ENCODE measurements at places on chromosomes 2 and 18. TPM values are rescaled to one million over a fixed set of nuclear protein-coding genes. Genes with fewer than 3 reads are reported as not detected.

DNA sequence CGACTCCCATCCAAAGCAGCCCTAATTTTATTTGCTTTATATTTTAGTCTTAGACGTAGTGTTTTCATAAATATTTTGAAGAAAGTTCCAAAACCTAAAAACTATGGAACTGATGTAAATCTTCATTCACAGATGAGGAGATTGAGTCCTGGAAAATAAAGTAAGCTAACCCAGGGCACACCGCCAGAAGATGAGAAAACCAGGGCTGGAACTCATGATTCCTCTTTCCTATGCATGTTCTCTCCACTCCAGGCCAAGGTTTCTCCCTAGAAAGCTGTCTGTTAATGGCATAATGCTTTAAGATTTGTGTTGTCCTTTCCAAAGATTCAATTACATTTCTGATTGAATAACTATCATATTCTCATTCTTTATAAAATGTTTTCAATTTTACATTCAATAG, 78.4 kb upstream of the ZC3H15 start:
- DNase-seq = peak; percentile 70

- DNase-seq = peak; percentile 17
Measured at GRCh38 chr2:222440673-222441422, 16.5 kb downstream of the SGPP2 start.

- DNase-seq = no peak
Measured at GRCh38 chr2:159129824-159130223, 156.7 kb downstream of the WDSUB1 start.

GRCh38 chr2:98623657-98624056, 15.3 kb downstream of the UNC50 start:
- DNase-seq = peak; percentile 33

DNA sequence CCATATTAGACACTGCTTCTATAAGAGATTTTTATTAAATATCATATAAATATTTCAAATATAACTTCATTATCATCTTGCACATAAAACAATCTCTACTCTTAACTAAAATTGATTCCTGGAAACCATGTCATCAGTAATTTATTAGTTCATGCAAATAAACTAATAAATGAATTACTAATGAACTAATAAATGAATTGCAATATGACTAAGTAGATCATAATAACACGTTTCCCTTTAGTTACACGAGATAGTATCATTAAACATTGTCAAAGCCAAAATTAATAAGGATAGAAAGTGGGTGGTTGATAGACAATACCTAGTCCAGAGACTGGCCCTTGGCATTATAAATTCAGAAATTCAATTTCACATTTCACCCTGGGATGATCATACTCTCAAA, 26.1 kb downstream of the METTL4 start:
- DNase-seq = no peak

DNA sequence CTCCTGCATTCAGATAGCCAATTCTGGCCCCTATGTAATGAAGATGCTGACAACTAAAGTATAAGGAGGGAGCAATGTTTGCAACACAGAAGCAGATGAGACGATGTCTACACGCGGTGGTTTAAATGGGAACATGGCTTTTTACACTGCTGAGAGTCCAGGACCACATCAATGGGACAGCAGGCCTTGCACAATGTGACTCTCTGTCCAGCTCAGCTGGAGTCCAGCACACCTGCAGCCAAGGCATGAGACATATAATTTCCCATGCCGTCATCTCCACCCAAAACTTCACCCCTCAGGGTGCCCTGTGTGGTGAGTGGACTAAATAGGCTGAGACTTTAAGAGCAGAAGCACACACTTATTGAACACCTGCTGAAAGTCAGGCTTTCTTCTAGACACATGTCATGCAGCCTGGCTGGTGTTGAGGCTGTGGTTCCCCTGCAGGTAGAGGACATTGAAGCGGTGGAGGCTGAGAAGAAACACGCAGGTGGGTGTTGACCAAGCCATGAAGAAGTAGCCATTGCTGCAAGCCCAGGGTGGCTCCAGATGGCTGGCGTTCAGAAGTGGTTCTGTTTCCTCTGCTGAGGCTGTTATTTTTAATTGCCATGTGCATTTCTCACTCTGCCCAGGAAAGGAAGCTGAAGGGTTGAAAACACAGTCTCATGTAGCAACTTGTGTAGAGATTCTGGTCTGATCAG, 345.6 kb downstream of the MYCN start:
- no peak for DNase-seq

- DNase-seq = no peak
Measured at GRCh38 chr18:30572214-30572613, 470.3 kb downstream of the DSC3 start.

- no peak for DNase-seq
Measured at GRCh38 chr2:48445091-48445725, 84.7 kb upstream of the STON1 start.

The GREB1 gene
- total RNA-seq = 7.2 TPM

The BBS5 gene
- 4.9 TPM for total RNA-seq
